ENCODE measurements at places on chromosomes 5 and 9.

- DNase-seq, result no peak
Measured at GRCh38 chr9:98375138-98375726, 119.8 kb upstream of the TBC1D2 start.

DNA sequence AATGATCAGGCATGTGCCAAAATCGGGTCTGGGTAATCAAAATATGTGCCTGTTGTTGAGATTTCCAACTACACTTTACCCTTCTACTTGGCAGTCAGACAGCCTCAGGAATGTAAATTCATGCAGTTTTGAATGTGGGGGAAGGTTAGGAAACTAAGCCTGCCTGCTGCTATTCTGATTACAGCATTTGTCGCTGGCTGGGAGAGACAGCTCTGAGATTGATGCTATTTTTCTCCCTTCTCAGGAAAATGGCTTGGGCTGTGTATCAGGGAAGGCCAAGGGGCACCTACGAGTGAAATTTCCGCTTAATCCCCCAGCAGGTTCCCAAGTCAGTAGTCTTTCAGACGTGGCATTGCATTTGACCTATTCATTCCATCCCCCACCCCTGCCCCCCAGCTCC, 3.6 kb upstream of the RGS7BP start:
- no peak for DNase-seq

GRCh38 chr5:53173083-53173482, 63.5 kb upstream of the MOCS2 start:
- no peak for DNase-seq

- no peak for DNase-seq
Measured at GRCh38 chr9:121478816-121479676, 20.6 kb downstream of the GGTA1 start.

DNA sequence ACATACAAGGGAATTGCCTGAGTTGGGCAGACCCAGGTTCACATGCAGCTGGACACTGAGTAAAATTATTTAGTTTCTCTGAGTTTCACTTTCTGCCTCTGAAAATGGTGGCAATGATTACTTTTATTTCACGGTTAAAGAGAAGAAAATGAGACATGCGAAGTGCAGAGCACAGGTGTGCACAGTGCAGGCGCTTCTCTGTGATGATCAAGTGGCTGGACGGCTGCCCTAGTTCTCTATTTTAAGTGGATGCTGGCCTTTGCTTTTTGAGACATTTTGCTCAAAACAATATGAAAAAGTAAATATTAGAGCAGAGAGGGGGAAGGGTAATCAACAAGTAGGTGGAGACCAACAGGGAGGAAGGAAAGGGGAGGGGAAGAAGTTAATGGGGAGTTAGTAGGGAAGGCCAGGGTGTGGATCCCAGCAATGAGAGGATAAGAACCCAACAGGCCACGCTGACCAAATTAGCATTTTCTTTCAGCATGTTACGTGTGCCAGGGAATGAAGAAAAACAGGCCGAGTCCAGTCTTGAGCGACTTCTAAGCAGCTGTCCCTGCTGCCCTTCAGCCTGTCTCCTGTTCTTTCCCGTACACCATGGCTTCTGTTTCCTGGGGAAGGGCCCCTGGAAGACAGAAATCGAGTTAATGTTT, 16.1 kb downstream of the SNX18 start:
- DNase-seq, result no peak

GRCh38 chr9:87212605-87213021, 265.3 kb upstream of the GAS1 start:
- no peak for DNase-seq

GRCh38 chr5:123441408-123441807, 18.2 kb upstream of the CEP120 start:
- DNase-seq, result no peak

GRCh38 chr5:17157916-17158529, 59.4 kb upstream of the BASP1 start:
- DNase-seq, result no peak

DNA sequence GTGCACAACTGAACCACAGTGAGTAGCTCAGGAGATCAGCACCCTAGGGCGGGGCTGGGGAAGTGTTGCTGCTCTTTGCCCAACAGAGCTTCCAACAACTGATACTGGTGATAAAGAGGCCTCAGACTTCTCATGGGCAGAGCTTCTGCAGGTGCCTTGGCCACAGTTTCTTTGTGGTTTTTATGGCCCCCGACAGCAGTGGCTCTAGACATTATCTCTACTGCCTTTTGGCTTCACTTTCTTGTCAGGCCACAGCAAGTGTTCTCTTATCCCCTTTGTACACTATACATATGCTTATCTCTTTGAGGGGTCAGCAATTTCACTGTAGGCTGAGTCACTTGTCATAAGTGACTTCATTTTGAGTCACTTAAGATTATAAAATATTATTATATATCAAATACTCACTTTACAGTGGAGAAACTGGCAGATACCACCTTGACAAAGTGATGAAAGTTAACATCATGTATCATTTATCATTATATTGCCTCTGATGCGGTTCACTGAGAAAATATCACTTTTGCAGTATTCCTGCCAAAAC, 90.9 kb upstream of the COX7C start:
- DNase-seq, result no peak

- DNase-seq, result no peak
Measured at GRCh38 chr9:107706701-107707427, 217.3 kb upstream of the KLF4 start.

DNA sequence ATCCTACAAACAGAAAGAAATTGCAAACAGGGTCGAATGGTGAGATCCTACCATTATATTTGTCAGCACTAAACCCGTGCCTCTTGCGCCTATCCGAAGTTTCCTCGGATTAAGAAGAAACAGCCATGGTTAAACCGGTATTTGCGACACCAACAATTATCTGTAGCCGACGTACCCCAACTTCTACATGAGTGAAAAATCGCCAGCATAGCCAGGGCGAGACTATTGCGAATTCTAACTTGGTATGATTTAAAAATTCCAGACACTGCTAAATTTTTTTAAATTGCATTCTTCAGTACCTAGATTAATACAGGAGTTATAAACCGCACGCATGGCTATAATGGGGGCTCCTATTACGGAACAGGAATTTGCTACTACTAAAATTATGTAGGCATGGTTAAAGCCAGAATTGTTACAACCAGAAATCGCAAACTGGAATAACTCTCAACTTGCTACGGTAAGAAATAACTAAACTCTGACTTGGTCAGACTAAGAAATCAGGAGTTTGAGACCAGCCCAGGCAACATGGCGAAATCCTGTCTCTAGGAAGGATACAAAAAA, 25.3 kb upstream of the ANXA2R start:
- no peak for DNase-seq

DNA sequence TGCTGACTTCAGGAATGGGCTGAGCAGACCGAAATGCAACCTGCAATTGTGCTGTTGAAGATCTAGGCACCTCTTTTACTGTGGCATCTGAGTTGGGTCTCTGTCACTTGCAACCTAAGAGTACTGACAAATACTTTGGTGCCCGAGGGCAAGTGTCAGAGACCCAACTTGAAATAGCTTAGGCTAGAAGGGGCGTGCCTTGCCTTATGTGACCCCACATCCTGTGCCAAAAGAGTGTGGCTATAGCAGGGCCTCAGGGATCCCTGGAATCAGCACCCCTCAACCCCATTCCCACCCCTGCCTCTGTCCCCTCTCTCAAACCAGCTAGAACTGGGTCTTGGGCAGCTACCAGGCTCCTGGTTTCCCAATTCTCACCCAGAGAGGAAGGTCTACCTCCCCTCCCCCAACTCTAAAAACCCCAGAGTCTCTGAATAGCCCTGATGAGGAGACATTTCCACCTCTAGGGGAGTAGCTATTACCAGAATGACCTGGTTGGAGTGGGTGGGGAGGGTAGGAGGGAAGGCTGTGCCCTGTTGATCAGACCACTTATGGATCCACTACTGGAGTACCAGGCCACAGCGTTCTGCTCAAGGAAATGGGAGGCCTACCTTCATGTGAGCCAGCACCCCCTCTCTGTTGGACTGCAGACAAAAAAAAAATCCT, 17.5 kb downstream of the RAI14 start:
- no peak for DNase-seq

- DNase-seq, result no peak
Measured at GRCh38 chr9:105054491-105054890, 126.5 kb upstream of the ABCA1 start.

- DNase-seq, result no peak
Measured at GRCh38 chr5:122756264-122756911, 18.5 kb upstream of the SNX2 start.

GRCh38 chr5:177526191-177526590, 9.4 kb upstream of the DDX41 start:
- no peak for DNase-seq

- DNase-seq, result no peak
Measured at GRCh38 chr9:102975251-102975650, 19.9 kb upstream of the CYLC2 start.

DNA sequence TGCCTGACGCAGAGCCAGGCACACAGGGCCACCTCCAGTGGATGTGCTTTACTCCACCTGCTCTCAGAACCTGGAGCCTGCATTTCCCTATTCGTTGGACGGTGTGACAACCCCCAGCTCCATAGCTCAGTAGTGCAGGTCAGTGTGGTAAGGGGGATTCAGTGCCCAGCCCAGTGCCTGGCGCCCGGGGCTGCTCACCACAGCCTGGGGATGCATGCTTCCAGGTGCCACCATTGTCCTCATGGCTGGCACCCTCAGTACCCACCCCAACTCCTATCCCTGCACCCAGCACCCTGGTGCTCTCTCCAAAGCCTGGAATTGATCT, 32.8 kb upstream of the ADAMTS2 start:
- no peak for DNase-seq

DNA sequence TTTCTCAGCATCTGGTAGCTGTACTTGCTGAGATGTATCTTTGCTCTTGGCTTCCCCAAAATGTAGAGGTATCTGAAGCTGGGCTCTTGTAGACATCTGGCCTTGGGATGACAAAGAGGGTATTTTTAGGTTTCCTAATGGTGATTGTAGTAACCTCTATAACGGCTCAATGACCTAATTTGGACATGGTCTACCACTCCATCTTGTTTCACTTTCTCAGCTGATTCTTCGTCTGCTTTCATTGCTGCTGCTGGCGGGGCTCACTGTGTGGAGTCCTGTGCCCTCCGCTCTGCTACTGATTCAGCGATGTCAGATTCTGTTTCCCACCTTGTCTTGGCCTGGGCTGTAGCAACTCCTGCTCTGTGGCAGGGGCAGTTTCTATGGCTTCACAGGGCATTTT, 12.7 kb upstream of the MARCHF11 start:
- no peak for DNase-seq

DNA sequence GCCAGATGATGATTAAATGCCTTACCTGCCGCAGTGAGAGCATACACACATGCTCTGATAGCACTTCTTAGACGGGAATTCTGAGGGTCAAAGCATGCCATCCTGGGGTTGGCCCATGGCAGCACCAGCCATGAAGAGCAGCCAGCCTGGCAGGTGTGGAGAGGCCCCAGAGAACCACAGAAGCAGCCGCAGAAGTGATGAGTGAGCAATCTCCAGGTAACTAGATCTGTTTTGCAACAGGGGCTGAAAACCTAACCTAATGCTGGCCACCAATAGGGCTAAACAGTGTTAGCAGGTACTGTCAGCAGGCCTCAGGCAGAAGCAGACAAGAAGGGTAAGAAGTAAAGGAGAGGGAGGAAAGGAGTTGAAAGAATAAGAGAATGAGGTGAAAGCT, 33.5 kb upstream of the HOMER1 start:
- DNase-seq, result no peak

All from stimulated activated CD4-positive, alpha-beta T cell treated with anti-CD3 and anti-CD28 coated beads, Interleukin-2, amount 100 ng/mL, for 24 hours (primary cell).